ENCODE measurements at places on chromosomes 2 and 18.

DNA sequence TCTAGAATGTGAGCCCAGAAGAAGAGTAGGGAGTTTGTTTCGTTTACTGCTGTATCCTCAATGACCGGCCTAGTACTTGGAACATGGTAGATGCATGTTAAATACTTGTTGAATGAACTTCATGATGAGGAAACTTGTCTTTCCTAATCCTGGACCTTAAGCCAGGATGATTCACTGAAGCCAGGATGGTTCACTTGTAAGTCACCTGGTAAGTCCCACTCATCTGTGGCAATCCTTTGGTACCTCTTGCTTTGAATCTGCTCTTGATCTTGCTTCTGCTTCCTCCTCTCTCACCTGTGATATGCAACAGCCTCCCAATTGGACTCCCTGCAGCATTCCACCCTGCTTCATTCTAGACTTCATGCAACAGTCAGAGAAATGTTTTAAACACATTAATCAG is 43.6 kb downstream of the QPCT start:
- DNase-seq = no peak

- DNase-seq = no peak
Measured at GRCh38 chr2:26526589-26526988, 48.7 kb upstream of the OTOF start.

DNA sequence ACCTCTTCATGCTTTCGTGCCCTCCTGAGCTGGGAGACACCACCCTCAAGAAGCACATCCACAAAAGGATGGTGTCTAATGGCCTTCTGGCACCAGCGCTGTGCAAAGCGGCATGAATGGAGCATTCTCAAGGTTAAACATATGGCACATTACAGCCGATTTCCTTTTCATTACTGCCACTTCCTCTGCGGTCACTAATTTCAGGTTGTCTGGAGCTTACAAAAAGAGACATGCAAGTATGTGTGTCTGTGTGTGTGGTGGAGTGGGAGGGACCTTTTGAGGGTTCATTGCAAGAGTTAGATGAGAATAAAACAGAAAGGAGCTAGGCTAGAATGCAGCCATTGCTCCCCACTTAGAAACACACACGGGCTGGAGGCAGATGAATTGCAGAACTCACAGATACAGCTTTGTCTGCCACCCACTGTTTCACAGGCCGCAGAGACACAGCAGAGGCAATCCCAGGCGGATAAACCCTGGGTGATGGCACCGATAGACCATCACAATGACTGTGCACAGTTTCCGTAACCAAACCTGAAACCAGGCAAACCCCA is 76.0 kb downstream of the TGIF1 start:
- DNase-seq = peak; percentile 54

DNA sequence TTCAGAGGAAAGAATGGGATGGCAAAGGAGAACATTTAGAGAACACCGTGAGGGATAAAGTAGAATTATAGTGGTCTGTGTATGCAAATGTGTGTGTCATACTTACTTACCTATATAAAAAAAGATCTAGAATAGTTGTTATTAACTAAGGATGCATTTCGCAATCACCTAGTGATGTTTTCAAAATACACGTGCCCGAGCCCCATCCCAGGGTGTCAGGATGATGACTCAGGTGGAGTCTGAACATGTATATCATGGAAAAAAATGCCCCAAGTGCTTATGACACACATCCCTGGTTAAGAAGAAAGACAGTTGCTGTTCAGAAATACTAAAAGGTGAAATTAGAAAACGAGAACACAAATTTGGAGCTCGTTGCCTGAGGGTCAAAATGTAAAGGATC is 109.0 kb downstream of the CERS6 start:
- DNase-seq = no peak

DNA sequence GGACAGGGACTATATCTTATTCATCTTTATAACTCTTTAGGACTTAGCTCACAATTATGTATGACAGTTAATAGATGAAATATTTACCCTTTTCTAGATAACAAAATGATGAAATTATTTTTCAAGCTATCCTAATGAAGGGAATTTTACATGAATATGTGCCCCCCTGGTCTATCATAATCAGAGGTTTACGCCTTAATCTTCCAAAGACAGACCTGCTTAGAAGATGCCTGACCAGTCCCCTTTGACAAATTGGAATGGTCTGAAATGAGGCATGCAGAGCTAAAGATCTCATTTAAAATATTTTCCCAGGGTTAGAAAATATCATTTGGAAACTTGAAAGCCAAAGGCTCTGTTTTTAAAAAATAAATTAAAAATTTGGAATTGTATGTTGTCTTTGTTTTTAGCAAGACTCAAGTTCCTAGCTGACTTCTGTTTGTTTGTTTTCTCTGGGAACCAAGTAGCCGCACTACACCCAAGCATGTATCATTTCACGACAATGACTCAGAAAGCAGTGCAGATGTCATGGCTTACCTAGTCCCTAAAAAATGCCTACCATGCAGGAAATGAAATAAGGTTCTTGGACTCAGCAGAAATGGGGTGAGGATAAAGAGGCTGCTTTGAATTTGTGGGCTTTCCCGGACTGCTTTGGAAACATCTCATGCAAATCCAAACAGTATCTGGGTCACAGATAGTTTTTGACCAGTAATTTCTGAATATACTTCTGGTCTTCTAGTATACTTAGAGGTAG is 162.1 kb downstream of the ZEB2 start:
- DNase-seq = no peak

DNA sequence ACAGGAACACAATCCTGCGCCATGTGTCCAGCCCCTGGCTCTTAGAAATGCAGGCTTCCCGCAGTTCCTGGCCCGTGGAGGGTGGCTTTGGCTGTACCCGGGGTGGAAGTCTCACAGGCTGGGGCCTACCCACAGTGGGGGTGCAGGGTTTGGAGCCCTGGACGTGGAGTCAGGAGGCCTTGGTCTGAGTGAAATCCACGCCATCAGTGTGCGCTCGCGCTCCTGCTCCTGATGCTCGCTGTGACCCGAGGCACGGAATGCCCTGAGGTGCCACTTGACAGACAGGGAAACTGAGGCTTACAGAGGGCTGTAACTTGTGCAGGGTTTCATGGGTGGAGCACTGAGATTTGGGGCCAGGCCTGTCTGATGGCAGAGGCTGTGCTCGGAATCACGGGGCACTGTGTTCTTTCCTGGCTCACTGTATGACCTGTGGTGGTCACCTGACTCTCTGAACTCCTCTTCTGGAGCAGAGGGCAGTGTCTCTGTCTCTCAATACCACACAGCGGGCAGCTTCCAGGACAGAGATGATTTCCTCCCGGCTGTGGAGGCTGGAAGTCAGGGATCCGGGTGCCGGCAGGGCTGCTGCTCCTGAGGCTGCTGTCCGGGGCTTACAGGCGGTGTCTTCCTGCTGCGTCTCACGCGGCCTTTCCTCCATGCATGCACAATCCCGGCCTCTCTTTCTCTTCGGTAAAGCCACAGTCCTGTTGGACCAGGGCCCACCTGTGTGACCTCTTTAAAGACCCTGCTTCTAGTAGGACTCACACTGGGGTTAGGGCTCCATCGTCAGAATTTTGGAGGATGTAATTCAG is 25.9 kb upstream of the ALLC start:
- no peak for DNase-seq

DNA sequence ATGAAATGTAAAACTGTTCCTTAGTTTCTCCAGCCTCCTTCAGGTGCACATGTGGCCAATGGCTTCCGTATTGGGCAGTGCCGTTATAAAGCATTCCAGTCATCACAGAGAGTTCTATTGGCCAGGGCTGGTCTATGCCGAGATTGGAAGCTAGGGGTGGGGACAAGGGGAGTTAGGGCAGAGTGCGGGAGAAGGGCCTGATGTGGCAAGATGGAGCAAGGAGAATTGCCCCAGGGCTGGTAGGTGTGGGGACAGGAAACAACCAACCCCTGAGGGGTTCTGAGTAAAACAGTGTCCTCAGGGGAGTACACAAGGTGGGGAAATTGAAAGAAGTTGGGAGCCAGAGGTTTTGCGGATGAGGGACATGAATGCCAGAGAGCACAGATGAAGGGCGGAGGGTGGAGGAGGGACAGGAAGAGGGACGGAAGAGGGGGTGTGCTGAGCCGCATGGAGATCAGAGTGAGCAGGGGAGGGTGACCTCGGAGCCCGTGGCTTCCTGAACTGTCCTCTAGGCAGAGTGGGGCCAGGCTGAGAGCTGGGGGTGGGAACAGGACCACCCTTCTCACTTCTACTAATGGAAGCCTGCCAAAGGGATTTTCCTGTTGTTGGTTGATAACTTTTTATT is 9.1 kb upstream of the ATP6V1C2 start:
- no peak for DNase-seq

- no peak for DNase-seq
Measured at GRCh38 chr2:68428746-68429145, 38.3 kb downstream of the FBXO48 start.

DNA sequence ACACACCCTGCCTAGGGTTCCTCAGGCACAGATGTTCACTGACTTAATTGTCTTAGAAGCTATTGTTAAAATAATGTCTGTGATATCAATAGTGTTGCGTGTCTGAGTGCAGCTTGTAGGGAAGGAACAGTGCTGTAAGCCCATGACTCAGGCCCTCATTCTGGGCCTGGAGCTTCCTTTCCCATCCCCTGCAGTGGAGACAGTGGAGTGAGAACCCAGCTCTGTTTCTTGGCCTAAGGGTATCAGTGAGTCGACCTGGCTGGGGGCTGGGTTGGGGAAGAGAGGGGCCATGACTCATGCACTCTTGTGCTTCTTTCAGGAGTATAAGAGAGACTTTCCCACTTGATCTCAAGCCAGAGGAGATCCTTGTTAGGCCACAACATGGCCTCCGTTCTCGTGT is 106.8 kb downstream of the HRH4 start:
- DNase-seq = no peak

- DNase-seq = no peak
Measured at GRCh38 chr2:24875272-24875671, 44.8 kb downstream of the ADCY3 start.

DNA sequence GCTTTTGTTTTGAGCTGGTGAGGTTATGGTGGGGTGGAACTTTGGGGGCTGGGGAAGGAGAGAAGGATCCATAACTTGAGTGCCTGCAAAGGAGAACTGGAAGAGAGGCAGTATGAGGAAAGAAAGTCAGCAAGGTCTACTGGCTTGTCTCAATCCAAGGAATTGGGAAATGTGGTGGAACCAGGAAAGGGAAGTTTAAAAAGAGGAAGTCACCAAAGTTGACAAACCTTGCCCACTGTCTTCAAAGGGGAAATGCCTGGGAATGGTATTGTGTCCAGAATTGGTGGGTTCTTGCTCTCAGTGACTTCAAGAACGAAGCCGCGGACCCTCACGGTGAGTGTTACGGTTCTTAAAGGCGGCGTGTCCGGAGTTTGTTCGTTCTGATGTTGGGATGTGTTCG is 304.1 kb upstream of the FAM98A start:
- no peak for DNase-seq

DNA sequence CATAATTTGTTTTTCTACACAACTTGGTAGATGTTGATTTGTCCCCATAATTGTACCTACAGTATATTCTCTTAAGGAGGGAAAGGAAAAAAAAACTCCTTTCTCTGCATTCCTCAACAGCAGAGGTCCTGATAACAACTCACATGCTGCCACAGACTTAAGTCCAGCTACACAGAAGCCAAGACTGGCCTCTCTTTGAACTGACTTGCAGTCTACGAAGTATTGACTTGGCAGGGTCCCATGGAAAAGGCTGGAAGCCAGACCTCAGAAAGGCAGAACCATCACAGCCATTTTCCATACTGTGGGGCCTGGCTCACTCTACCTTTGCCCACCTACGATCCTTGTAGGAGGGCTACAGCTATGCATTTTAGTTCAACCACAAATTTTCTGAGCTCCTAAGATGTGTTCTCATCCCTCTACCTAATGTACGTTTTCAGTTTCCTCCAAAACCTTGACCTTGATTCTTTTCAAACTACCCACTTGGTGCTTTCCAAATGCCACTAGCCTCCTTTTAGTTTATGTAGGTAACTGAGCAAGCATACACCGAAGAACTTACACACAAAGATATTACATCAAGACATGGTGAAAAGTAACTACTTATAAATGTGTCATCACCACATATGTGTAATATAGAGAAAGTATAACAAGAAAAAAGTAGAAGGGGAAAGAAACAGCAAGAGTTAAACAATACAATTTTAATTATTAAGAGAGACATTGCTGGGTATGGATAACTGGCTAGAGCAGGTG is 12.2 kb downstream of the LONRF2 start:
- DNase-seq = no peak

GRCh38 chr2:62545261-62545660 is 39.3 kb upstream of the TMEM17 start:
- DNase-seq = no peak

DNA sequence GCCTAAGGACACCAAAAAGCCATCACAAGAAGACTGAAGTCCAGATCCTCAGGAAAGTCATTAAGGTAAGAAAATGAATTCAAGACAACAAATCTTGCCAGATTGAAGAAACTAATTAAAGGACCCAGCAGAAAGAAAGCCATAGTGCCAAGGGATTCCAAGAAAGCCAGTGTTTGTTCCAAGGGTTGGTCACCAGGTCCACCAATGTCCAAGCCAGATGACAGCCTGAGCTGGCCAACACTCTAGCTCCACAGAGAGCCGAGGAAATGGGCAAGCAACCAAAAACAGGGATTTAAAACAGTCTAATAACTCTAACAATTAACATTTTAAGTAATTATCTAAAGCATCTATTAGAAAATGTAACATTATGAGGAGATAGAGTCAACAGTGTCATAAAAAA is 49.2 kb downstream of the DNER start:
- no peak for DNase-seq

DNA sequence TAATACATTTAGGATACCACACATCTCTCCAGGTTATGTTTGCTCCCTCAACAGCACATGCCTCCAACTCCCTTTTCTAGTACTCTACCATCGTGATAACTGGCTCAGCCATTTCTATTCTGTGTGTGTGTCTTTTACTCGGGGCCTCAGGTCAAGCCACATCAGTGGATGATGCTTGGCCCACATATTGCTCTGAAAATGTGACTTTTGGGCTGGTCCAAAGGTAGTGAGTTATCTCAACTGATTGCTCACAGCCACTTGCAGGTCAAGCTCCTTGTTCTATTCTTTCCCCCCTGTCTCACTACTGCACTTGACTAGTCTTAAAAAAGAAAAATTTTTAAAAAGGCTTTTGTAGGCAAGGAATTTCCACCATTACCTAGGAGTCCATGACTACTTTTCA is 5.5 kb downstream of the DSG4 start:
- DNase-seq = no peak

GRCh38 chr2:26455037-26455669 is 22.8 kb downstream of the OTOF start:
- DNase-seq = no peak

- DNase-seq = no peak
Measured at GRCh38 chr2:110205660-110206455, 1.0 kb upstream of the NPHP1 start.

GRCh38 chr2:216339456-216340279 is 32.6 kb downstream of the MARCHF4 start:
- no peak for DNase-seq

GRCh38 chr18:36454245-36454644 is 156.7 kb downstream of the FHOD3 start:
- DNase-seq = no peak
